ENCODE measurements at places on chromosomes 11 and 22.

DNA sequence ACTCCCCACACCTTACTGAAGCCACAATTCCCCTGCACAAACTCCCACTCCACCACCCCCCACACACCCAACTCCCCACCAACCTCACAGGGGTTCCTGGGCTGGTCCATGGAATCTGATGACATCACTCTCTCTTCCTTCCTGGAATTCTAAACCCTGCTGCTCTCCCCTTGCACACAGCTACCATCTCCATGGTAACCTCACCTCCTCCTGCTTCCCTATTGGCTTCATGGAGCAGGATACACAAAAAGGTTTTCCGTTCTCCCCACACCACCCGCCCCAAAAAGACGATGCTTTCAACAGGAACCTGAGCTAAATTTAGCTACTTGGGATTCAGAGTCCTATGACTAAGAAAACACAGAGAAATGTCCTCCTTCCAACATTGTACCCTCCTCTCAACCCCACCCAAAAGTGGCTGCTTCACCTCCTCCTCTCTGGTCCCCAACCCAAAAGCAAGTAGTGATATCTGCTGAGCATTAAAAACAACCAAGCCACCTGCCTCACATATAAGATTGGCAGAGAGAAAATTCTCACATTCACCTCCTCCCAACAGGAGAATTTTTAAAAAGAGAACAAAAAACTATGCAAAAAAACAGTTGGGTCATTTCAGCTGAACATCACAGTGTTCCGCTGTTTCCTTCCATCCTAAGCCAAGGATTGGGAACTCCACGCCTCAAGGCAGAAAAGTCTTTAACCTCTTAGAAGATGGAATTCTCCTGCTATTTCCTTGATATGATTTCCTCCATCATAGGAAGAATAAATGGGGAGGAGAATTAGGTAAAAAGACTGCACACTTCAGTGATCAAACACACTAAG, 66.9 kb downstream of the RBFOX2 start:
- peak; percentile 84 for DNase-seq

DNA sequence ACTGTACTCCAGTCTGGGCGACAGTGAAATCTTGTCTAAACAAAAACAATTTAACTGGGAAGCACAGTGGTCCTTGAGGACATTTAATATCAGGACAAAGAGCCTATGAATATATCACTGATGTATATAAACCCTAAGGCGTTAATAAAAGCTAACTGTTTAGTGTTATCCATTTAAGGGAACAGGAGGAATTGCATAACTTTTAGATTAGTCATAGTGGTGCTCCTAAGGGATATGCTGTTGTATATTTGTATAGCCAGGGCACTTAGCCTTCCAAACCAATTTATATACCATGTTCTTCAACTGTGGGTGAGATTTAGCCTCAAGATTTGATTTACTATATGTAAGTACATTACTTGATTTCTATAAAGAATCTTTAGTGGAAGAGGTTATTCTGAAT, 3.0 kb upstream of the CHEK1 start:
- no peak for DNase-seq

DNA sequence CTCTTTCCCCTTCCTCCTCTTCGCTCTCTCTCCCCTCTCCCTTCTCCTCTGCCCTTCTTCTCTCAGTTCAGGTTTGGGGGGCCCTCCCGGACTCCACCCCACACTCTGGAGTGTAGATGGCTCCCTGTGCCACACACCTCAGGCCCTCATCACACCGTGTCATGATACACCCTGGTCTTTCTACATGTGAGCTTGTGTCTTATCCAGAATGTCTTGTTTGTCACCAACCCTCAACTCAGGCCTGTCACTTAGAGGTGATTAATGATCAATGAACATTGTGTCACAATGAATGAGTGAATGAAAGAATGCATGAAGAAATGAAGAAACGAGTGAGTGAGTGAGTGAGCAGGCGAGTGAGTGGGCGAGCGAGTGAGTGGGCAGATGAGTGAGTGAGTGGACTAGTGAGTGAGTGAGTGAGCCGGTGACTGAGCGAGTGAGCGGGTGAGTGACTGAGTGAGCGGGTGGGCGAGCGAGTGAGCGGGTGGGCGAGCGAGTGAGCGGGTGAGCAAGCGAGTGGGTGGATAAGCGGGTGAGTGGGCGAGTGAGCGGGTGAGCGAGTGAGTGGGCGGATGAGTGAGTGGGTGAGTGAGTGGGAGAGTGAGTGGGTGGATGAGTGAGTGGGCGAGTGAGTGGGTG, 33.8 kb downstream of the CAPN1 start:
- DNase-seq, result no peak

- DNase-seq, result no peak
These were observed 7.3 kb upstream of the AMBRA1 start for GRCh38 chr11:46601129-46601528.

GRCh38 chr11:32983506-32983905, 32.2 kb upstream of the DEPDC7 start:
- DNase-seq, result no peak

DNA sequence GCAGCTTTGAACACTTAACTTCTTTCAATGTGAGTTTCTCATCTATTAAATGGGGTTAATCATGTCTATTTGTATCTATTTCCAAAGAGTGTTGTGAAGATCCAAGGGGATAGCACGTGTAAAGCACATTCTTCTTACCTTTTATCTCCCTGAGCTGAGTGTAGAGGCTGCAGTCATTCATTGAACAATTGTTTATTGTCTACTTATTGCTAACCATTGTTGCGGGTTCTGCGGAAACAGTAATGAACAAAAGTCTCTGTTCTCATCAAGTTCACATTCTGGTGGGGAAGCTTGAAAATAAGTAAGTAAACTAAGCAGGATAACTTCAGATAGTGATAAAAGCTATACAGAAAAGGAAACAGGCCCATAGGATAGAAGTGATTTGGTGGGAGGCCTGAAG, 27.4 kb upstream of the PLET1 start:
- no peak for DNase-seq

DNA sequence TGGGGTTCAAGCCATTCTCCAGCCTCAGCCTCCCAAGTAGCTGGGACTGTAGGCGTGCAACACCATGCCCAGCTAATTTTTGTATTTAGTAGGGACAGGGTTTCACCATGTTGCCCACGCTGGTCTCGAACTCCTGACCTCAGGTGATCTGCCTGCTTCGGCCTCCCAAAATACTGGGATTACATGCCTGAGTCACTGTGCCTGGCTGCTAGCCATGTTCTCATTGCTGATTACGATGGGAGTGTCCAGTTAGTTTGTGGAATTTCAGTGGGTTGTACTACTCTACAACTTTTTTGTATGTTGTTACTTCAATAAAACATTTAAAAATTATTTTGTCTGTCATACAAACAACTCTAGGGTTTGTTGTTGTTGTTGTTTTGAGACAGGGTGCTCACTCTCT, 4.8 kb upstream of the VPS11 start:
- no peak for DNase-seq

- no peak for DNase-seq
These were observed 4.9 kb downstream of the PSMD13 start for GRCh38 chr11:241634-242033.

GRCh38 chr11:103998826-103999508, 37.5 kb upstream of the DDI1 start:
- no peak for DNase-seq

- DNase-seq, result no peak
These were observed 192.7 kb downstream of the C11orf91 start for GRCh38 chr11:33507967-33508366.

GRCh38 chr11:78768971-78769370, 194.3 kb upstream of the NARS2 start:
- no peak for DNase-seq

DNA sequence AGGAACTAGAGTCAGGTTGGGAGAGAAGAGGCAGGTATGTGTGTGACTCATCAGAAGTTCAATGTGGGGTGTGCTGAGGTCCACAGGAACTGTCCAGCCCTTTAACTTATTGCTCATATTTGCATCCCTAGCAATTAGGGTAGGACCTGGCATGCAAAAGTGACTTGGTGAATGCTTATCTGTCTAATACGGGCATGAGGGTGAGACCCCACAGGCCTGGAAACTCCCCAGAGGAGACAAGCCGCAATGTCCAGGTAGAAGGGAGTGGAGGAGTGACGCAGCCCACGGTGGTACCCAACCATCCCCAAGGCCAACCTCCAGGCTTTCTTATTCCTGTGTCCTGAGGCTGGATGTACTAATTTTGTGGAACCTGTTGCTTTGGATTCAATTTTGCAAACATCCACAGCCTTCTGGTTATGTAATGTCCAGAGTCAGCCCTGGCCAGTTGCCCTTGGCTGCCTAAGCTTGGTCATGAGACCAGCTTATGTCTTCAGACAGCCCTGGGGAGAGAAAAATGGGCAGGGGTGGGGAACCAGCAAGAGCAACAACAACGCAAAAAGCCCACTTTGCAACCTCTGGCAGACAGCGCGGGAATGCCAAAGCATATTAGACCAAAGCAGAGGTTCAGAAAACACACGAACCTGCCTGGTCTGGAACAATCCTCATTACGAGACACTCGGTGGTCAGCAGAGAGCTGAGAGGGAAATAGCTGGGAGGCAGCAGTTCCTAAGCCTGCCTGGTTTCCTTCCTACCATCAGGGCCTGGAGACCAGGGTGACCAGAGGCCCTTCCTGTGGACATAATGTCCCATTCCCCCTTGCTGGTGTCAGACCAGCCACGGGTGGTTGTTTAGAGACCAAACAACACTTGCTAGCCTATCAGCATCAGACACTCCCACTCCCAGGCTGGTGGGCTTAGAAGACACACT, 49.3 kb downstream of the TIMP3 start:
- DNase-seq, result peak; percentile 61

DNA sequence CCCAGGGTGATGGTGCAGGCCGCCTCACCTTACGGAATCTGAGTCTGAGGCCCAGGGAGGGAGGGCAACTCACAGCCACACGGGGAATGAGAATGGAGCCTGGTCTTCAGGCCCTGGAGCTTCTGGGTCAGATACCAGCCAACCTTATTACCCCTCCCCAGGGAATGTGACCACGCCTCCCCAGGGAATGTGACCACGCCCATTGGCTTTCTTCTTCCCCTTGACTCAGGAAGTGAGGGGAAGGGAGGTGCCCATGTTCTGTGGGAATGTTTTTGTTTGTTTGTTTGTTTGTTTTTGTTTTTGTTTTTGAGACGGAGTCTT, 57.5 kb upstream of the RBFOX2 start:
- no peak for DNase-seq

GRCh38 chr11:12686246-12687060, 12.2 kb downstream of the TEAD1 start:
- no peak for DNase-seq

- DNase-seq, result no peak
These were observed 5.3 kb downstream of the OR51F2 start for GRCh38 chr11:4826425-4826824.

GRCh38 chr11:118194835-118195627, 18.6 kb upstream of the SCN2B start:
- DNase-seq, result peak; percentile 69

DNA sequence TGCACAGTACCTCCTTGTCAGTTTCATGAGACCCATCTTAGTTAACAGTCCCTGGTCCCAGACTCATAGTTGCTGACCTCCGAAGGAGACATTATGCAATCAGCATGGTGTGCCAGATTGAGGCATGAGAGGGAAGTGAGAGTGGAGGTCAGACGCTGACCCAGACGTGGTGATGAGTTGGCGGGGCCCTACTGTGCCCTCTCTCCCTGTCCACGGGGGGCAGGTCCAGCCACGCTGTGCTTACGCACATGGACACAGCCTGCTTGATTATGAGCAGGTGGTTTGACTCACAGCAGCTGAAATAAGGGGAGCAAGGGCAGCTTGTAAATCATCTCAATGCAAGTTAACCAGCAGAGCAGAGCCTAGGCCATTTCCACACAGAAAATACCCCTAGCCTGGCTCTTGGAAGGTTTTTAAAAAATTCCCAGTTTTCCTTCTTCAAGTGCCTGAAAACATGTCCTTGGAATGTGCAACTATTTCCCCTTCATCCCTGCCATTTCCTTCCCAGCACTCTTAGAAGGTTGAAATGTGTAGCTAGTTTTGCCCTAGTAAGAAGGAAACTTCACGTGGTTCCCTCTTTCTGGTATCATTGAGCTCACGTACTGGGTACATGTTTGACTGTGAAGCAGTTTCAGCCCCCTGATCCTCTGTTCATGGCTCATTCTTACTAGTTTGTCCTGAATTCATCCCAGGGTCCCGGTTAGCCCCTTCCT, 122.6 kb upstream of the SORL1-AS1 start:
- DNase-seq, result no peak

DNA sequence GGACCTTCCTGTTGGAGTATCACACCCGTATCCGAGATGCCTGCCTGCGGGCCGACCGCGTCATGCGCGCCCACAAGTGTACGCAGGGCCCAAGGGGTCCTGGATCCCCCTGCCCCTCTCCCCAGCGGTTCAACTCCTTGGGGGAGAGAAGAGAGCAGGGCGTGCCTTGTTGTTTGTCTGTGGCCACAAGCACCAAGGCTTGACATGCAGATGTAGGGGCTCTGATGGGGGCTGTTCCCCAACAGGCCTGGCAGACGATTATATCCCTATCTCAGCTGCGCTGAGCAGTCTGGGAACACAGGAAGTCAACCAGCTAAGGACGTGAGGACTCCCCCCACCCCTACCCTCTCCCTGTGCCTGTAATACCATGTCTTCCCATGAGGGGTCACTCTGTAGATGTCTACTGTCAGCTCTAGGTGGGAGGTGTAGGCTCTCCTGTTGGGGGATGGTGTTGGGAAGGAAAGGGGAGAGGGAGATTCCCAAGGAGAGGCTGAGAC, 6.8 kb downstream of the CFL1 start:
- no peak for DNase-seq

GRCh38 chr22:36258701-36259614, 6.0 kb downstream of the APOL1 start:
- peak; percentile 61 for DNase-seq

GRCh38 chr11:23903044-23903704, 593.7 kb upstream of the LUZP2 start:
- DNase-seq, result no peak

- DNase-seq, result no peak
These were observed 1225.9 kb upstream of the CNTN5 start for GRCh38 chr11:97794876-97795275.

DNA sequence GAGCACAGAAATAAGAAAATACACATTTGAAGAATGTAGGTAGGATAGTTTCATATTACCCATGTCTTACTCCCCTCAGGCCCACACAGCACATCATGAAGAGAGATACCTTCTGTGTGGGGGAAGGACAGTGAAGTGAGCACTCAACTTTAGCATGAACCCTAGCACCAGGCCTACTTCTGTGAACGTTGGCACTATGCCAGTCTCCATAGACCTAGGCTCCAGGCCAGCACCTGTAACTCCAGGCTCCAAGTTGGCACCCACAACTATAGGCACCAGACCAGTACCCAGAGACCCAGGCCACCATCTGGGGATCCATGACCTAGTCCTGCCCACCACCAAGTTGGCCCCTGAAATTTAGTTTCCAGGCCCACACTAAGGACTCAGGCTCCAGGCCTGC, 410.9 kb downstream of the INSC start:
- no peak for DNase-seq

- no peak for DNase-seq
These were observed 710.6 kb upstream of the CCDC179 start for GRCh38 chr11:23570828-23571227.
